Kidney epithelial cell (primary cell): ENCODE measurements at places on chromosomes 5 and 9. TPM values are rescaled to one million over a fixed set of nuclear protein-coding genes. Genes with fewer than 3 reads are reported as not detected.
A peak's percentile ranks its signal among the peaks of the same experiment; 100 is the strongest.

- no peak for DNase-seq
Measured at GRCh38 chr5:73282383-73282782, 109.4 kb downstream of the TMEM174 start.

DNA sequence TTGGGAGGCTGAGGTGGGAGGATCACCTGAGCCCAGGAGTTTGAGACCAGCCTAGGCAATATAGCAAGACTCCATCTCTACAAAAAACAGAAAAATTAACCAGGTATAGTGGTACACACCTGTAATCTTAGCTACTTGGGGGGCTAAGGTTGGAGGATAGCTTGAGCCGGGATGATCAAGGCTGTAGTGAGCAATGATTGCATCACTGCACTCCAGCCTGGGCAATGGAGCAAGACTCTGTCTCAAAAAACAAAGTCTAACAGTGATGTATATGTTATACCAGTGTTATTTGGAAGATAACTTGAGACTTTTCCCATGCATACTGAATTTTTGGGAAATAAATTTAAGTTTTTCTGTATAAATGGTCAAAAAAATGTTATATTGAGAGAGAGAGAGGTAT lies 146.3 kb downstream of the ZCCHC7 start:
- no peak for DNase-seq

- no peak for DNase-seq
Measured at GRCh38 chr5:77366717-77367500, 125.2 kb downstream of the WDR41 start.

- DNase-seq: no peak
Measured at GRCh38 chr5:71788794-71789193, 69.7 kb downstream of the CARTPT start.

- DNase-seq: no peak
Measured at GRCh38 chr9:120982836-120983235, 56.2 kb upstream of the TRAF1 start.

GRCh38 chr5:17305964-17306725 lies 88.7 kb downstream of the BASP1 start:
- DNase-seq: no peak

GRCh38 chr5:107532169-107532878 lies 138.4 kb downstream of the EFNA5 start:
- DNase-seq: peak; percentile 87

- DNase-seq: no peak
Measured at GRCh38 chr5:154191467-154192261, 1.1 kb downstream of the GALNT10 start.

Gene PKD2L2
- total RNA-seq: not detected in 2 replicates

Gene PCDHGB6
- 3.4 and 3.6 TPM in 2 replicates for total RNA-seq

Gene LHX3
- not detected in 2 replicates for total RNA-seq

Gene DNM1
- 16.2 and 20.5 TPM in 2 replicates for total RNA-seq
